ENCODE measurements at places on chromosomes 6 and 20.

- DNase-seq = no peak
These were observed 300.5 kb downstream of the PLCB1 start for GRCh38 chr20:8432435-8433148.

DNA sequence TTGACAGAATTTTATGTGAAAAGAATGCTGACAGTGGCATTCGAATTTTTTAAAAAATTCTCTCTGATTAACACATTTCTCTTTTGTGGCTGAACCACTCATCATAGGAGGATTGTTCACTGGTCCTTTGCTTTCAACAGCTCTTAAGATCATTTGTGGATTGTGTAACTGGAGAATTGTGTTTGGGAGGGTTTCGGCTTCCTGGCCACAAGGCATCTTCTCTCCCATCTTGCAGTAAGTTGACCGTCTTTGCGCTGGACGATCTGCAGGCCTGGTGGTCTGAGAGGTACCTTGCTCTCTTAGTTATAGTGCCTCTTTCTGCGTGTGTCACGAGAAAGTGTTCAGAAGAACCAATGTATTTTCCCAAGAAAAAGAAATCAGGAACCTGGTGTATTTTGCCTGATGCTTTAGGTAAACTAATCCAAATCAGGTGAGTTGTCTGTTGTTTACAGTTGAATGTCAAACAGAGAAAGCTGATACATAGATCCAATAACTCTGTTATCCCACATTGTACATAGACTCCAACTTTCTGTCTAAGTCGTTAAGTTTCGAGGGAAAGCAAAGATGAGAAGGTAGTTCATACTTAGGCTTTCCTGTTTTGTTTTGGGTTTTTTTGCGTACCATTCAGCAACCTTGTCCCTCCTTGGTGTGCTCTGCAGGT, 14.8 kb upstream of the EXOC2 start:
- no peak for DNase-seq

GRCh38 chr6:30885481-30885998, 1.2 kb downstream of the DDR1 start:
- no peak for DNase-seq

DNA sequence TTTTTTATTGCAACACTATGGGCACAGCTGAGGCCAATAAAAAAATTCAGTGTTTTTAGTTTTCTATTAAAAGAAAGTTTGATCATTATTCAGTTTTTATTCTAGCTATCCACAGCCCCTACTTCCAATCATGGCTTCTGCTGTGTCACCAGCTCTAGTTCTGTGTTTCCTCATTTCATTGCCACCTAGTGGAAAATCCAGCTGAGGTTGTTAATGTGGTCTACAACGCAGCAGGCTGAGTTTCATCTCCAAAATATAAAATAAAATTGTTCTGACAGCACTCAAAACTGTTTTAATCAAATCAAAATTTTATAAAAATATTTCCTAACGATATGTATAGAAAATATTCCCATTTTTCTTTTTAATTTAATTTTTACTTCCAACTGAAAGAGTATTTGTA, 13.6 kb downstream of the COL9A1 start:
- no peak for DNase-seq

GRCh38 chr20:19832875-19833274, 74.8 kb downstream of the RIN2 start:
- DNase-seq = no peak

DNA sequence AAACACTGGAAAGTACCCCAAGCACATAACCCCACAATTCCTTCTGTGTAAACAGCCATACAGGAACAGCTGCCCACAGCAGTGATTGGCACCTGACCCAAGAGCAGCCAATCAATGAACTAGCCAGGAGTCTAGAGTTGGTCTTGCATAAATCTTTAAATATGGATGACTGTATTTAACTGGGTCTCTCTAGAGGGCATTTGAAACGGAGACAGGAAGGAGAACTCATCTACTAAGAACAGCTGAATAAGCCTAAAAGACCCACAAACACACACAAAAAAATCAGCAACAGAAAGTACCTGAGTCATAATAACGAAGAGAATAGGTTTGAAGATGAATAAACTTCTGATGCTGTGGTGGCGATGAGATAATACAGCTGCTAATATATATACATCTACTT, 49.0 kb upstream of the ASF1A start:
- no peak for DNase-seq

- DNase-seq = no peak
These were observed 52.0 kb upstream of the TRIM26 start for GRCh38 chr6:30265181-30265580.

- no peak for DNase-seq
These were observed 48.7 kb downstream of the DNAAF9 start for GRCh38 chr20:3358676-3359340.

DNA sequence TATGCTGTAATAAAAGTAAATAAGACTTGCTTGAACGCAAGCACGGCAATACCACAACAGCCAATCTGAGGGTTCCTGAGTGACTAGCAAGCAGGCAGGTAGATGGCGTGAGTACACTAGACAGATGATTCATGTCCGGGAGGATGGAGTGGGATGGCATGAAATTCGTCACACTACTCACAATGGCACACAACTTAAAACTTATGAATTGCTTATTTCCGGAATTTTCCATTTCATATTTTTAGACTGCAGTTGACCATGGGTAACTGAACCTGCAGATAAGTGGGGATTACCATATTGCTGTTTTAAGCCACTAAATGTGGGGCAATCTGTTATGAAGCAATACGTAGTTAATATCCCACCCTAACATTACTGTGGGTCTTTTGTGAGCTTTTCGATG, 93.6 kb upstream of the NFATC2 start:
- DNase-seq = no peak

DNA sequence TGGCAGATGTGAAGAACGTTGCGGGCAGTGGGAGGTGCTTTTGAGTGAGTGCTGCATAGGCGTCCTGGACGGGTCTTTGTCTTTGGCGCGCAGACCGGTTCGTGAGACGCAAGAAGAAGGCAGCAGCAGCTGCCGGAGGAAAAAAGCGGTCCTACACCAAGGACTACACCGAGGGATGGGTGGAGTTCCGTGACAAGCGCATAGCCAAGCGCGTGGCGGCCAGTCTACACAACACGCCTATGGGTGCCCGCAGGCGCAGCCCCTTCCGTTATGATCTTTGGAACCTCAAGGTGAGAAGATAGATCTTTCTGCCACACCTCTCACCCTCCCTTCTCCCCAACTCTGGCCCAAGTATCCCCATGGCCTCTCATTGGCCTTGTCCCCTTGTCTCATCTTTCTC, 1.1 kb downstream of the ABT1 start:
- DNase-seq = no peak

GRCh38 chr6:12178521-12178920, 111.6 kb upstream of the EDN1 start:
- no peak for DNase-seq

GRCh38 chr6:42103753-42104094, 38.7 kb downstream of the C6orf132 start:
- no peak for DNase-seq
